ENCODE measurements at places on chromosomes 1 and 21.

DNA sequence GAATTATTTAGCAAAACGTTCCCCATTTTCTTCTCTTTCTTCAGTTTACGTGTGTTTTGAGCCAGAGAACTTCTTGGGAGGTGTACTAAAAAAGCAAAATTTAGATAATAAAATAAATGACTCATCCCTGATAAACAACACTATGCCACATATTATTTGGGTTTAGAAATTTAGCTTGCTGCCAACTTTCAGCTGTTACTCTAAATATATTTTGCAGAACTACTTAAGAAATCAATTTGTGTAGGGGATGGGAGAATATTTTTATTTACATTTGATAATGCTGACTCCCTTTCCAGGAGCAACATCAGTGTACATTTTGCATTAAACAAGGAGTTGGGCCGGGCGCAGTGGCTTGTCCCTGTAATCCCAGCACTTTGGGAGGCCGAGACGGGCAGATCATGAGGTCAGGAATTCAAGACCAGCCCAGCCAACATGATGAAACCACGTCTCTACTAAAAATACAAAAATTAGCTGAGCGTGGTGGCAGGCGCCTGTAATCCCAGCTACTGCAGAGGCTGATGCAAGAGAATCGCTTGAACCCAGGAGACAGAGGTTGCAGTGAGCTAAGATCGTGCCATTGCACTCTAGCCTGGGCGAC is 151.4 kb upstream of the ZRANB2 start:
- DNase-seq = no peak

DNA sequence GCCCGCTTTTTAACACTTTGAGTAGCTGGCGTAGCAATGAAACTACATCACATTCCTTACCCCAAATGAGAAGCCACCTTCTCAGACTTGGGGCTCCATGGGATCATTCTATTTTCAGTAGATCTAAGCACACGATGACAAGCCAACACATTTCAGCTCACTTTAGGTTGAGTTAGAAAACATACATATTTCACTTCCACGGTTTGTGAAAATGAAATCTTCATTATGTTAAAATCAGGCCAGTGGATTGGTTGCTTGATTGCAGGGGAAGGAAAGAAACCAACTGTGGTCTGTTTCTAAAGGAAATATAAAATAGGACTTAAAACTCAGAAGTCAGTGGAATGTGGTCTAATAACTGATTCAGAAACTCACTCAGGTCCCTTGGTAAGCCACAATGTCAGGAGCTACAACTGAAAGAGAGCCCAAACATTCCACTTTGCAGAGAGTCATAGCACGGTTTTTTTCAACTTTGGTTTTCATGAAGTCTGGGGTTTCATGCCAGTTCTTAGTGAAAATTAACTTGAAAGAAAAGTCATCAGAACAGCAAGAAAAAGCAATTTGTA is 82.3 kb upstream of the TIAM1 start:
- no peak for DNase-seq

GRCh38 chr1:184499616-184500015 is 112.8 kb downstream of the C1orf21 start:
- no peak for DNase-seq

- no peak for DNase-seq
Measured at GRCh38 chr1:221069178-221069903, 190.1 kb downstream of the HLX start.

- DNase-seq = no peak
Measured at GRCh38 chr1:94047949-94048348, 73.0 kb downstream of the ABCA4 start.

DNA sequence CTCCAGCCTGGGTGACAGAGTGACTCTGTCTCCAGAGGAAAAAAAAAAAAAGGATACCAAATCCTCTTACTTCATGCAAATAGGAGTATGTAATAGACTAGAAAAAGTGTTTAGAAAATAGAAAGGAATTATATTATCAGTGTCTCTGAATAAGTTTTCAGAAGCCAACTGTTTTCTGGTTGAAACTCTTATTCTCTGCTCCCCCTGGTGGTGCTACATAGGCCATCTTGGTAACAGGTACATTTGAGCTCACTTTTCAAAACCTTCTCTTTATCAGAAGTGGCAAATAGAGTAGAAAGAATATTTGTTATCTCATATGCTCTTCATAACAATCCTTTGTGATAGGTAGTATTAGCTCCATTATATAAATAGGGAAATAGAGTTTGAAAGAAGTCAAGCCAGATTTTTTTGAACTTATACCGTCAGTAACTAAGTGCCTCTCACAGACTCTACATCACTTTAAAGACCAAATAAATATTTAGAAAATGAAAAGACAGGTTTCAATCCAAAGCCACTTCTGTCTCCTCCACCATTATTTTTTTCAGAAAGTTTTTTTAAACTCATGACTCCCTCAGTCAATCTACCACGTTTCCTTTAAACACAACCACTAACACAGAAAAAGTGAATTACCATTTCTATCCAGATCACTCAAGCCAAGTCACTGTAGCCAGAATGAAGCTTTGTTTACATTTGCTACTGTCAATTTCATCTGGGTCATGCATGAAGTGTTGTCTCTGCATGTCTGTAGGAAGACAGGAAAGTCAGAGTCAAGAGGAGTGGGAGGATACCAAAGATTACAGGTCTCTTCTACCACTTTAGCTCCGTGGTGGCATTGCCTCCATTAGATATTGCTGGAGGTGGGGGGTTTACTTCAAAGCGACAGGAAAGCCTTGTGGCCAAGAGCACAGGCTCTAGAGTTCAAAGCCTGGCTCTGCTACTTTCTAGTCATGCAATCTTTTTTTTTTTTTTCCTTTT is 45.6 kb downstream of the IL23R start:
- DNase-seq = peak; percentile 13

DNA sequence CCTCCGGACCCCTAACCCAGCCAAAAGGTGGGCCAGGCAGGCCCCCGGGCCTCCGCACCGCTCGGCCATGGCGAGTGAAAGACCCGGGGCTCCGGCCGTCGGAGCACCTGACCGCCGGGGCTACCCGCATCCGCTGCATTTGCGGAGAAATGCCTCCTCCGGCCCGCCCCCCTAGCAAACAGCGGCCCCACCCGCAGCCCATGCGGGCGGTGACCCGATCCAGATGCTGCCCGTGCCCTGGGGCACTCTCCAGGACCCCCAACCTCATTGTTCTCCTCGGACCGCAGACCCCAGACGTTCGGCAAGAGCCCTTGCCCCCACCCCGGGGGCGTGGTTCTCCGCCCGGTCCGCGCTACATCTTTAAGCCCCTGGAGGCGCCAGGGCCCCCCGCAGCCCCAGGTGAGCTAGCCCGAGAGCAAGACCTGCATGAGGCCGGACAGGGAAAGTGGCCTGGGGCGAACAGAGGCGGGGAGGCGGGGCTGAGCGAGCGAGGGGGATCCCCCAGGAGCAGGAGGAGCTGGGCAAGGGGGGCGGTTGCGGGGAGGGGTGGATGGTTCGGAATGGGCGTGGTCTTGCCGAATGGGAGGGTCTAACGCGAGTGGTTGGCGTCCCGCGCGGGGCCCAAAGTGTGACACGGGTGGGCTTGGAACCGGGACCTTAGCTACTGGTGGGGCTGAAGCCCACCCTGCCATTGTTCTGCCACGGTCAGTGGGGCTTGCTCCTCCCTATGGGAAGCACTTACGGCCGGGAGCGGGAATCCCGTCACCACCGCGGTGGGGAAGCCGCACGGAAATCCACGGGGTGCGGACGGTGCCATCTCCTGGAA is 6.3 kb upstream of the CRYBG2 start:
- peak; percentile 53 for DNase-seq

DNA sequence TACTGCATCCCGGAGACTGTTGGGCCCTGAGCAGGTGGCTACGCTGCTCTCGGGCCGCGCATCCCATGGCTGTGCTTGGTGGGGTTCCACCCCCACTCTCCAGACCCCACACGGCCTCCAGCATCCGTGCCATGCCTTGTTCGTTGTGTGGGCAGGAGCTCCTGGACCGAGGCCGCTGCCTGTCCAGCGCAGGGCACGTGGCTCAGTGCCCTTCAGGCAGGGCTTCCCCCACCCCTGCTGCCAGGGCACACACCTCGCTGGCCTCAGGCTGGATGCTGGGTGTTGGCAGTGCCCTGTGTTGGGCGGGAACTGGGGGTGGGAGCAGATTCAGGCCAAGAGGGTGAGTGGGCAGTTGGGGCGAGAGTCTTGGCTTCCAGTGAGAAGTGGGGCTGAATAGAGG is 9.9 kb downstream of the PRKCZ start:
- DNase-seq = no peak

- DNase-seq = peak; percentile 92
Measured at GRCh38 chr1:234599617-234600417, 10.2 kb downstream of the IRF2BP2 start.

DNA sequence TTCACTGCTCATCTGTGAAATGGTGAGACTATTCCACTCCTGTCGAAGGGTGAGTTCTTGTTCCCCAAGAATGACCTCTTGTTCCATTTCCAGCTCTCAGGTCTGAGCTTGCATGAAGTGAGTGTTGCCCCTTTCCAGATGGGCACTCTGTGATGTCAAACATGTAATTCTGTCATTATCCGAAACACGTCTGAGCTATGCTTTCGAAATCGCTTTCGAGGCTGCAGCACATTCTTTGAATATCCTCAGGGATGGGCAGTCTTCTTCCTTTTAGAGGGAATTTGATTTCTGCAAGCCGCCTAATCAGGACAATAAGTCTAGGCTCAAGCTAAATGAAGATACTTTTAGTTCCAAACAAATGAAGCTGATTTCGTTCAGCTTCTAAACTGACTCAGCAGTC is 15.1 kb downstream of the NFASC start:
- no peak for DNase-seq

DNA sequence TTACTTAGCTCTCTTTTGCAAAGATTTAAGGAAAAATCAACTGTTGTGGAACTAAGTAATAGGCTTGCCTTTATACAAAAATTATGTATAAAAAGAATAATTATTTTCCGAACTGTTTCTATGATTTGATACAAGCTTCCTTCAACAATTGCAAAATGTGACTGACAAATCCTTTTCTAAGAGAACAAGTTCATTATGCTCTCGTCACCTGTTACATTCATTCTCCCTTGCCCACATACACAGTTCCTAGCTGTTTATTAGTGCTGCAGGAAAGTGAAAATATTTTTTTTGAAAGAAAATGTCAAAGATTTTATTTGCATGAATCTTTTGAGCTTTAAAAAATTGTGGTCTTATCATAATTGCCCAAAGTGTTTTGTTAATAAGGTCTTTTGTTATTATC is 466.2 kb downstream of the USP25 start:
- DNase-seq = no peak

DNA sequence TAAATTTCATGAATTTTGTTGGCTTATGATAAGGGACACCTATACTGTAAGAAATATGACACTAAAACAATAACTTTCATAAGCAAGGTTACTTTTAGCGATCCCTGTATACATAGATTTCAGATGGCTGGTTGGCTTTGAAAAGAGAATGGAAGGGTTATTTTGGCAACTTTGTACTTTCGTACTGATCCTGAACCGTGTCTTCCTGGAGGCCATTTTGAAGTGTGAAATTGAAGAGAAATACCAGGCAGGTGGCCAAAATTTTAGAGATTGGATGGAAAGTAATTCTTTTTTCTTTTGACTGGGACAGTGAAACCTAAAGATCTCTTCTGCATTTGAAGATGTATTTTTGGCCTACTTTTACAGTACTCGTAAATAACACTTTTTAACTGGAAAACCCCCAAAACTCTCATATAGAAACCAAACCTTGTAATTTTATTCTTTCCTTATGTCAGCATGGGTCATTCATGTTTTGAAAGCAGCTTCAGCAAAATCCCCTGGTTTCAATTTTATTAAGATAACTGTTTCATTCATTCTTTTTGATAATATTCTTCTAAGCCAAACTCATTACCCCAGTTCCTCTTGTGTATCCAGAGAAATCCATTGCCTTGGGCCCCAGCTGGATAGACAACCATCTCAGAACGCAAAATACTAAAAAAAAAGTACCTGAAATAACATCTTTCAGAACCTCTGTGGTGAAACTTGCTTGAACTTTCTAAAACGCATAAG is 38.4 kb upstream of the ZNF281 start:
- no peak for DNase-seq

DNA sequence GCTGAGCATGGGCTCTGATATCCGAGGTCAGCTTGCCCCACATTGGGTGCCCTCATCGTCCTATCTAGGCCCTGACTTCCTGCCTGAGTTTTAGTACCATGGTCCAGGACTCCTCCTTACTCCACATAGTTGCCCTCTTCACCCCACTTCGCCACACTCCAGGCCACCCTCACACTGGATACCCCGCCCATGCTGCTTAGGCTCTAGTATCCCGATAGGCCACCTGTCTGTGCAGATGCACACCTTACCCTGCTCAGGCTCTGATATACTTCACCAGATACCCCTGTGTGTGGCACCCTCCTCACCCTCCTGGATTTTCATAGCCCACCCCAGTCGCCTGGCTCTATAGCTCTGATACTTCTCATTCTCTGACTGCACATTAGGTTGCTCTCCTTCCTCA is 145.5 kb upstream of the SERTAD4 start:
- DNase-seq = no peak

DNA sequence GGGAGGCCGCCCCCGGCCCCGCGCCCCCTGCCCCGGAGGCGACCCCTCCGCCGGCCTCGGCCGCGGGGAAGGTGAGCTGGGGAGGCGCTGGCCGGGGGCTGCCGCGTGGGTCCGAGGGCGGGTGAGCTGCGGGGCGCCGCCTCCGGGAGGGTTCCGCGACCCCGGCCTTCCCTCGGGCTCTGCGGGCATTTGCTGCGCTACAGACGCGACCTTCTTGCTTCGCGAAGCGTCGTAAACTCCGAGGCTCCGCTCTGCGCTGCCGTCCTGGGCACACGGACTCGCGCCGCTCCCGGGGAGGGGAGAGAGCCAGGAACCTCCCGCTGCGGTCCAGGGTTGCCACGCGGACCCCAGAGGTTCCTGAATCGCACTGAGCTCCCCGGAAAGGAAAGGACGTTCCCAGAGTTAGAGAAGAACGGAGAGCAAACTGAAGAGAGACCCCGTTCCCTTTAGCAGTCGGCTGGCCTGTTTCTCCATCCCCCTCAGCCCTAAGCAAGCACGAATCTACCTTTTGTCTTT is 345 bp downstream of the SLX9 start:
- no peak for DNase-seq

DNA sequence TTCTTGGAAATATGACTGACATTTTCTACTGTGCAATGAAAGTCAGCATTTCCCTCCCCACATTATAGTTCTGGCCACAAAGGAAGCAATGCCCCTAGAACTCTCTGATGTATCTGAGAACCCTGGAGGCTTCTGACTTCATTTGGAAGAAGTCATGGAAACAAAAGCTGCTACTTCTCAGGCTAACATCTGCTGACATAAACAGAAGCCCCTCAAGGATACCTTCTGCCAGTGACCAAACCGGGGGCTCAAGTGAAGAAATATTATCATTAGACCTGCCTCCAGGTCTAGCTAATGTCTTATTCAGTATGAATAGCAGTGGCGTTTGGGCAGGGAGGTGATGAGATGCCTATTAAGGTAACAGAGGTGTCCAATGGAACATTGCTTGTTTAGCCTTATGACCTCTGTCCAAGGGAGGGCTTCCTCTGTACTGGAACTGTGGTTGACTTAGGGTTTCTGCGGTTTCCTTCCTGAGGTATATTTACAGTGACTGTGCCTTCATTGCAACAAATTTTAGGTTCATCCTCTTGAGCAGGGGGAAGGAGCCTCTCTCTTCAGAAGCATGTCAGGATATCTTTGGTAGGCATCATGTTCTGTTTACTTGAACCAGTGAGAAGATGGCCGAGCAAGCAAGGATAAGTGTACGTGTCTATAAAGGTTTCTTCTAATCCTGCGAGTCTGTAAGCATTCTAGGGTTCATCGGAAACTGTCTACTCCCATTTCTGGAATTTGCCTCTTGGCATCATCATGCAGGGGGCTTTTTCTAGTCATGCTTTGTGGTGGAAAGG is 161.7 kb downstream of the PBX1 start:
- DNase-seq = no peak
